ENCODE measurements at places on chromosomes 4 and X. TPM values are rescaled to one million over a fixed set of nuclear protein-coding genes. Genes with fewer than 3 reads are reported as not detected.

GRCh38 chr4:94574616-94575015 lies 122.9 kb downstream of the PDLIM5 start:
- DNase-seq, result no peak

- DNase-seq, result no peak
These were observed 232.5 kb upstream of the INTU start for GRCh38 chr4:127400276-127400675.

DNA sequence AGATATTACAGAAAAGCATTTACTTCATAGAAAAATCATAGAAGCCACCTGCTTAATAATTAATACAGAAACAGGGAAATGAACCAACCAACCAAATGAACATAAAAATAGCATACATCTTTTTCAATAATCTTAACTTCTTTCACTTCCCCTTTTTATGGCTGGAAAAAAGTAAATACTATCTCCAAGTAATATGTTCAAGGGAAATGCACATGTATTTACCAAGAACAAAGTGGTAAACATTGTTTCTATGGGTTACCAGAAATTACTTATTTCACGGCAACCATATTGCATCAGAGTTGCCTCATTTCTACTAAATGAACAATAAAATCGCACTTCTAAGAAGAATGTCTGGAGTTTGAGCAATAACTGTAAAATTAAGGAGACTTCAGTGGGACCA lies 321.3 kb downstream of the TMA16 start:
- no peak for DNase-seq

DNA sequence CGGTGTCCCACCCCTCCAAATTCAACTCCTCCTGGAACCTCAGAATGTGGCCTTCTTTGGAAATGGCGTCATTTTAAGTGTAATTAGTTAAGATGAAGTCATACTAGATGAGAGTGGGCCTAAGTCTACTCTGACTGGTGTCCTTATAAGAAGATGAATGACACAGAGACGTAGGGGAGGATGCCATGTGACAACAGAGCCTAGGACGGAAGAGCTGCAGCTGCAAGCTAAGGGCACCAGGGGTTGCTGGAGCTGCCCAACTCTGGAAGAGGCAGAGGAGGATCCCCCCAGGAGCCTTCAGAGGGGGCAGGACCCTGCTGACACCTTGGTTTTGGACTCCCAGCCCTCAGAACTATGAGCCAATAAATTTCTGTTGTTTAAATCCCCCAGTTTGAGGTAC lies 115.1 kb downstream of the STK32B start:
- DNase-seq, result no peak

GRCh38 chrX:39759526-39760224 lies 338.1 kb downstream of the BCOR start:
- no peak for DNase-seq

DNA sequence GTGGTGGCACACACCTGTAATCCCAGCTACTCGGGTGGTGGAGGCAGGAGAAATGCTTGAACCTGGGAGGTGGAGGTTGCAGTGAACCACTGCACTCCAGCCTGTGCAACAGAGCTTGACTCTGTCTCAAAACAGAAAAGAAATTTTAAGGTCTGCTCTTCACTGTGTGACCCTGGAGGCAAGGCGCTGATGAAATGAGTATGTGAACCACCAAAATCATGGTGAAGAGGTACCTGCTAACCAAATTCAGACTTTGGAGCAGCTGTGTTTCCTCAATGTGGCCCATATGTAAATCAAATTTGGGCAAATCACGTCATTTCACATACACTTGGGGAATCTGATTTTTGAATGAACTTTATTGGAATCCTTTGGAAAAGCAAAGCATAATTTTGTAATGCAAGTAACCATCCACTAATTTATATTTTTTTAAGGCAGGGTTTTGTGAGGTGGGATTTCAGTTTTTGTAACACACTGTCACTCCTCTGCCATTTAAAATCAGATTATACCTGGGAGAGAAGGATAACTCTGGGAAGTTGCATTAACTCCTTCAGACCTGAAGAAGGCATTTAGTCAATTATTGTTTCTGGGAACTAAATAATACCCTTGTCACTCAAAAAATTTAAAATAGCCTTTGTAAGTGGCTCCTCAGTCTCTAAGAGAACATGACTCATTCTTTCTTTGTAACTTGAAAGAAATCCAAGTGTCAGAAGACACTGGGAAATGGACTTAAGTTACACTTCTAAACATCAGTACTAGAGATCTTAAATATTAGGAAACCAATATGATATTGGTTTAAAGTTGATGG lies 24.0 kb downstream of the DOCK11 start:
- DNase-seq, result no peak

DNA sequence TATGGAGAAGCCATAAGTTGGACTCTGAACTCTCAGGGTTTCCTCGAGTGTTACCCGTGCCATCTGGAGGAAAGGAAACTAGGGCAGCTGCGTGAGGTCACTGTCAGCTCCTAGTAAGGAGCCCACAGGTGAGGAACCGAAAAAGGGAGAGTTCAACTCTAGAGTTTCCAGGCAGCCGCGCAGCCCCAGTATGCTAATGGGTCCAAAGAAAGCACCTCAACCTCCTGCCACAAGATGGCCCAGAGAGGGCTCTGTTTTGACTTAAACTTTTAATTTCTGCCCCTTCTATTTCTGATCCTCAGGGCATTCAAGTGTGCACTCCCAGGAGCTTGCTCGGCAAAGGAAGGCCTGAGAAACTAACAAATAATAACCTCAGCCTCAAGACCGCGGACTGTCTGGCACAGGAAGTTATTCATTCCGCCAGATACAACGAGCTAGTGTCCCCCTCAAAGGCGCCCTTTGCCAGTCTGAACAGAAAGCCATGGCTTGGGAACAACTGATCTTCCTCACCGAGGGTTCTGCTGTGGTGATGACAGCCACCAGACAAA lies 13.9 kb downstream of the SCARB2 start:
- DNase-seq, result no peak

DNA sequence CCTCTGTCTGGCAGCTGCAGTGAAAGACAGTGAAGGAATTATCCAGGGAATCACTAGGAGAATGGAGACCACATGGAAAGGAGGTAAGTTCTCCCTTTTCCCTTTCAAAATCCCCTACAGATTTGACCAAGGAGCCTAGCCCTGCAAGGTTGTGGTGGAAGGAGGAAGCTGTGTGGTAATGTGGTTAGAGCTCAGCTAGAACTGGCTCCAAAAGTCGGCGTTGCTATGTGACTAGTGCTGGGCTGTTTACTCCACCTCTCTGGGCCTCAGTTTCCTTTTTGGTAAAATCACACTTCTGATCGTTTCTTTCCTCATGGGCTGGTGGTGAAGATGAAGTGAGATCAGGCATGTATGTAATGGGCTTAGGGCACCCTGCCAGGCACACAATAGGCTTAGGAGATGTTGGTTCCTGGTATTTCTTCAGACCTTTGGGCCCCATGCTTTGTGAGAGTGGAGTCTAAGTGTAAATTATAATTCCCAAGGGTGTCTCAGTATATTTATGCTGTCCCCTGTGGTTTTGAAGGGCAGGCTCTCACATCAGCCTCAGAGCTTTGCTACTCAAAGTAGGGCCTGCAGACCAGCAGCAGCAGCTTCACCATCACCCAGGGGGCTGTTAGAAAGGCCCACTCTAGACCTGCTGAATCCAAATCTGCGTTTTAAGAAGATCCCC lies 183.7 kb upstream of the BCOR start:
- DNase-seq, result no peak

- peak; percentile 62 for DNase-seq
These were observed 82.8 kb upstream of the TCEAL2 start for GRCh38 chrX:102042372-102043325.

Gene CABS1
- total RNA-seq, result not detected

DNA sequence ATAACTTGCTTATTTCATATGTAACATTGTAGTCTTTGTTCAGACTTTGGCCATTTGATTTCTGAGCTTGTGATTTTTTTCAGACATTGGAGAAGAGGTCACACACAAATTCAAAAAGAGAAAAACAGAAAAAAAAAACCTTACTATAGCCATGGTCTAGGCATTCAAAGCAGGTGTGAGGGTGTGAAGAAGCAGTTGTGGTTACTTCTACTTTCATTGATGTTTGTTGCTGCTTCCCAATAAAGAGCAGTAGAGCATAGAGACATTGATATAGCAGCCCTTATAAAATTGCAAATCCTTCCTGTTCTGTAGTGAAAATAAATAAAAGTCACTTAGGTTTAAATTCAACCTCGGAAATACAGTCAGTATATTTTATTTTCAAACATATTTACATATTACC lies 671.6 kb downstream of the GRXCR1 start:
- DNase-seq, result no peak

DNA sequence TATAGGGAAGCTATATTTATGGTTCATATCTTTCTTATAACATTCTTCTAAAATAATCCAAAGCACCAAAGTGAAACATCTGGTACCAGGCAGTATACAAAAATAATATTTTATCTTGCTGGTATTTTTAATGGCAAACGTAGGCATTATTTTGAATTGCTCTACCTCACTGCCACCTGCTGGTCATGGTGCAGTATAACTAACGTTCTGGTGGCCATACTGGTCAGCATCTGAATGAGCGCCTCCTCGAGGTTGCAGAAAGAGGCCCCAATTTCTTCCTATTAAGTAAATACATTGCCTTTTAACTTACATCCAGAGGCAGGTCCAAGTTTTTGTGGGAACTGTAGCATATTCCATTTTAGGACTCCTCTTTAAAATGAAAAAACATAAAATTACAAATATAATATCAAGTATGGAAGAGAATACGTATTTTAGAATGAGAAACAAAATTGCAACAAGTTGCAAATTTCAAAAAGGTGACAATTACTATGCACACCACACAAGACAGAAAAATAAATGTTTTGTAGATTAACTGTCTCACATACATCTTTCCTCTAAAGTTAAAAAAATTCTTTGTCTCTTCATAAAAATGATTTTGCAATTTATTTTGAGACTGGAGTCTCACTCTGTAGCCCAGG lies 22.9 kb upstream of the CWH43 start:
- DNase-seq, result no peak

Gene DCAF8L2
- total RNA-seq, result not detected

DNA sequence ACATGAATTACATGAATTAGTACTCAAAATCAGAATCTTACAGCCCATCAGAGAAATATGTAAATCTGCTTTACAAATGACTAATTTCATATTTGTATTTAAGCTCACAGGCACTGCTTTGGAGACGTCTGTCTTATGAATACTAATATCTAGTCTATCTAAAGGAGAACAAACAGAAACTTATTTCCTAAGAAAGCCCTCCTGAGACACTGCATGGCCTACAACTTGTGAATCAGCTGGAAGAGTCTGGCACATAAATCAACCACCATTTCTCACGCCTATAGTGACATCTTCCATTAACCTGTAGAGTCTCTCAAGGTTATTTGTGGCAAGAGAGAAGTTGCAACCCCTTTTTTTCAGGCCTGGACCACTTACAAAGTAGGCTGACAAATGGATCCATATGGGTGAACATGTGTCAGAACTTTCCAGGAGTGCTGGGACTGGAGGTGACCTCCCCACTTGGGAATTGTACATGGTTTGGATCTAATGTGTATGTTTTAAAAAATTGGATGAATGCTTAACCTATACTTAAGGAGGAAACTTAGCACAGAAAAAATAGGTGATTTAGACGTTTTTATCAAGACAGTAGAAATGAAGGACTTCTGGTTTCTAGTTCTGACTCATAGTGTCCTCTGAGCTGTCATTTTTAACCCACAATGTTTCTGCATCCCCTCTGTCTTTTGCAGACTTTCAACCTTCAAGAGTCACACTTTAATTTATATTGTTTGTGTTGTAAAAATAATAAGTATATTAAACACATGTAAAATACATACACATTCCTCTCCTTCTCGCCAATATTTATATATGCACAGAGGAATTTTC lies 83.2 kb upstream of the ARHGAP24 start:
- no peak for DNase-seq

Gene PAGE3
- total RNA-seq, result not detected

GRCh38 chrX:45697591-45697990 lies 496.9 kb upstream of the DIPK2B start:
- no peak for DNase-seq

DNA sequence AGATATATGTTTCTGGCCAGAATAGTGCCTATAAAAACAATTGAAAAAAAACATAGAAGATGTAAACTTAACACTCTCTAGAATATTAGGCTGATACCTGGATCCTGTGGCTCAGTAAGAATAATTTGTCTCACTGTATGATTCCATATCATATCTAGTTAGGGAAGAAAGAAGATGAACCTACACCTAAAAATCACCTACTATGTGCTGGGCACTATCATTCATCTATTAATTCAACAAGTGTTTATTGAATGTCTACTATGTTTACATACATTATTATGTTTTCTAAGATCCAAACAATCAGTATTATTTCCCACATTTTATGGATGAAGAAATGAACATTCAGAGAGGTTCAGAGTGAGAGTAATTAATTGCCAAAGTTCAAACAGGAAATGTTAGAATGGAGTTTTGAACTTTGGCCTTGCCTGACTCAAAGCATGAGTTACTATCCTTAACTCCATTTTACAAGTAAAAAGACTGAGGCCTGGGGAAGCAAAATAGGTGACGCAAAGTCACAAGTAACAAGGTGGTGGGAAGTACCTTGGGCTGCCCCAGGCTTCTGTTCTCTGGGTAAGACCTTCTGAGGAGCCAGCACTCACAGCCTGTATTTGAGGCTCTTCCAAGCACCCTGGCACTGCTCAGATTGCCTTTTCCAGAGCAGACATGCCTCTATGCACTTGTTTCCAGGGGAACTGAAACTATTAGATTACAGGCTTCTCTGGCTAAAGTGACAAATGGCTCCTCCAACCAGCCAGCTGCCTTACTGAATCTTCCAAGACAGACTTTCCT lies 111.1 kb upstream of the ACSL4 start:
- no peak for DNase-seq

Gene NOP14
- total RNA-seq, result 16.1 TPM

DNA sequence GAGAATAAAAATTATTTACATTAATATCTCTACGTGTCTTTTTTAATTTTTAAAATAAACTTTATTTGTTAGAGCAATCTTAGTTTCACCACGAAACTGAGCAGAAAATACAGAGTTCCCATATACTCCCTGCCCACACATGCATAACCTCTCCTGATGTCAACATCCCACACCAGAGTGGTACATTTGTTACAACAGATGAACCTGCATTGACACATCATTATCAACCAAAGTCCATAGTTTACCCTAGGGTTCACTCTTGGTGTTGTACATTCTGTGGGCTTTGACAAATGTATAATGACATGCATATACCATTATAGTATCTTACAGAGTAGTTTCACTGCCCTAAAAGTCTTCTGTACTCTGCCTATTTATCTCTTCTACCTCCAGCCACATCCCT lies 110.6 kb upstream of the OTUD4 start:
- DNase-seq, result no peak

DNA sequence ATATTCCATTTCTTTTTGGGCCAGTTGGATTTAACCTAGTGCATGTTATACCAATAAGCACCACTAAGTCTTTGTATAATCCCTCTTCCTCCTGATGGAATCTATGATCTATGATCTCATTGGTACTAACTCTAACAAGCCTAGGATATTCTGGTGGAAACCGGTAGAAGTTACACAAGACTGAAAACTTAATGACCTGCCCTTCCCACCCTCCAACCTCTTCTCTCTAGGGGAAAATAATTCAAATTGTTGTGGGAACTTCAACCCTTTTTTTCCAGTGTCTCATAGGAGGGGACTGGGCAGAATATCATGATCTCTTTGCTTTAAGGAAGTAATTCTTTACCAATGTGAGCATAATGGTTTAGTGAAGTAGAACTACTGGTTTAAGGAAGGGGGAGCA lies 289.5 kb upstream of the BOD1L1 start:
- no peak for DNase-seq

- DNase-seq, result no peak
These were observed 161.1 kb downstream of the NLGN4X start for GRCh38 chrX:6067600-6067999.

Data from cardiac septum (tissue), 1 donor.